ENCODE measurements at places on chromosomes 11 and 22.

DNA sequence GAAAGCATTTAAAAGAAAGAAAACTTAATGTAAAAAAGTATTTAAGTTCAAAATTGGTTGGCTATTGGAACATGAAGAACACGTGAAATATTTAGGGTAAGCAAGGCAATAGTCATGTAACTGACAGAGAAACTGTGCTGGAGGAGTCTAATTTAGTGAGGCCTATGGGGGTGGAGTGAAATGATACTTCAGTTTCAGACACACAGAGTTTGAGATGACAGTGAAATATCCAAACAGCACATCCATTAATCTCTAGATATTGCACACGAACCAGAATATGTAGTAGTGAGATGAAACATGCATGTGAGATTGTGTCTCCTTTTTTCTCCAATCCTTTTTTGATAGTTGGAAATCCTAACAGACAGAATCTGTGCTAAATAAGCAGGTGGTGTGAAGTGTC lies 739.0 kb downstream of the CNTN5 start:
- no peak for DNase-seq

DNA sequence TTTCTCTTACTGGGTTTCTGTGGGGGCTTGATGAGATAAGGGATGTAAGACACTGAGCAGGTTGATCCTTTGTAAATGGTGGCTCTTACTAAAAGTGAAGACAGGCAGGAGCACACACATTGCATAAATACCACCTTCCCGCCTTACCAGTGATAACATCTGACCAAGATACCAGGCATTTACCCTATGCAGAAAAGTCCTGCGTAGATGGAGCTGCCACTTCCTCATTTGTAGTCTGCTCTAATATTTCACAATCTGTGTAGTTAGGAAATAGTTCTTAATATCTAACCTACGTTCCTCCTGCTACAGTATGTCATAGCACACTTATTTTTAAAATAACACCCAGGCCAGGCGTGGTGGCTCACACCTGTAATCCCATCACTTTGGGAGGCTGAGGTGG lies 23.9 kb upstream of the SWAP70 start:
- no peak for DNase-seq

- DNase-seq: no peak
These were observed 37.6 kb downstream of the RAB30 start for GRCh38 chr11:83033972-83034672.

GRCh38 chr22:34210301-34210700 lies 290.0 kb upstream of the LARGE1 start:
- no peak for DNase-seq

- no peak for DNase-seq
These were observed 17.8 kb upstream of the OAF start for GRCh38 chr11:120192831-120193625.

DNA sequence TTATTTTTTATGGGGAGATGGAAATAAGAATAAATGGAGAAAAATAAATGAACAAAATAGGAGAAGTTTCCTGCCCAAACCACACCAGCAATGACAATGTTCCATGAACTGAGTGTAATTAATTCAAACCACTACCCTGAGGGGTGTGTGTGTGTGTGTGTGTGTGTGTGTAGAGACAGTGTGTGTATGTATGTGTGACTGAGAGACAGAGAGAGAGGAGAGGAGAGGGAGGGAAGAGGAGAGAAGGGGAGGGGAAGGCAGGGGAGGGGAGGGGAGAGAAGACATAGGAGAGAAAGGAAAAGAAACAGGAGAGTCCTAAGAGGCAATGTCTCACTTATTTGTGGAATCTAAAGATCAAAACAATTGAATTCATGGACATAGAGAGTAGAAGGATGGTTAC lies 65.0 kb upstream of the POU2AF1 start:
- DNase-seq: no peak

DNA sequence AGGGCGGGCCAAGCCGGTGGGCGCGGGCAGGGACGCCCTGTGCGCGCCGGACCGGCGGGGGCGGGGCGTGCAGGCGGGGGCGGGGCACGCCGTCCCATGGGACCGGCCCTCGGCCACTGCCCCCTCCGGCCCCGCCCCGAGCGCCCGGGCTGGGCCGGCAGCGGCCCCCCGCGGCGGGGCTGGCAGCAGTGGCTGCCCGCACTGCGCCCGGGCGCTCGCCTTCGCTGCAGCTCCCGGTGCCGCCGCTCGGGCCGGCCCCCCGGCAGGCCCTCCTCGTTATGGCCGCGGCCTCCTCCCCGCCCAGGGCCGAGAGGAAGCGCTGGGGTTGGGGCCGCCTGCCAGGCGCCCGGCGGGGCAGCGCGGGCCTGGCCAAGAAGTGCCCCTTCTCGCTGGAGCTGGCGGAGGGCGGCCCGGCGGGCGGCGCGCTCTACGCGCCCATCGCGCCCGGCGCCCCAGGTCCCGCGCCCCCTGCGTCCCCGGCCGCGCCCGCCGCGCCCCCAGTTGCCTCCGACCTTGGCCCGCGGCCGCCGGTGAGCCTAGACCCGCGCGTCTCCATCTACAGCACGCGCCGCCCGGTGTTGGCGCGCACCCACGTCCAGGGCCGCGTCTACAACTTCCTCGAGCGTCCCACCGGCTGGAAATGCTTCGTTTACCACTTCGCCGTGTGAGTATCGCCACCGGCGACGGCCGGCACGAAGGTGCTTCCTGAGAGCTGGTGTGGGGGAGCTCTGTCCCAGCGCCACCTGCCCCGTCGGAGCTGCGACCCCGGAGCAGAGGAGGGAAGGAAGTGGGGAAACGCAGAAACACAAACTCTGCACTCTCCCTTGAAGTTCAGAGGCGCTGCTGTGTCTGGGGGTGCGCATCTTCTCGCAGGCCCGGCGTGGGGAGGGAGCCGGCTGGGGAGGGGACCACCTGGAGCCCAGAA lies at the start of gene KCNQ1:
TSS of gene KCNQ1 (plus strand) at position 188 of the 925 bp plus-strand sequence. CDS start at position 279, 91 bp downstream.
- peak; percentile 84 for DNase-seq

GRCh38 chr22:38452373-38453065 lies 2.5 kb downstream of the KCNJ4 start:
- DNase-seq: no peak

- no peak for DNase-seq
These were observed 28.6 kb downstream of the PPP2R1B start for GRCh38 chr11:111737444-111738210.

DNA sequence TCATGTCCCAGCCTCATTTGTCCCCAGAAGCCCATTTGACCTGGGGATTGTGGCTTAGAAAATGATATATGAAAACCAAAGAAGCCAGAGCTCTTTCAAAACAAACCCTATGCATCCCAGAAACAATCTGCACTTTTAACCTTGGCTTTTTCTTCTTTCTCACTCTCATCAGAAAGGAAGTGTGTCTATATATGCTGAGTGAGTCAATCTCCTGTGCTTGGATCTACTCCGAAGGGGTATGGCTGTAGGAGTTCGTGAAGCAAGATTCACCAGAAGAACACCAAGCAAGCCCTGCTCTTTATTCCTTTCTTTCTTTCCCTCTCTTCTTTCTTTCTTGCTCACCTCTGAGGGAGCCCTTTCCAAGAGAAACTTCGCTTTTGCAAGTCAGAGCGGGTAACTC lies 636 bp downstream of the PAMR1 start:
- no peak for DNase-seq

DNA sequence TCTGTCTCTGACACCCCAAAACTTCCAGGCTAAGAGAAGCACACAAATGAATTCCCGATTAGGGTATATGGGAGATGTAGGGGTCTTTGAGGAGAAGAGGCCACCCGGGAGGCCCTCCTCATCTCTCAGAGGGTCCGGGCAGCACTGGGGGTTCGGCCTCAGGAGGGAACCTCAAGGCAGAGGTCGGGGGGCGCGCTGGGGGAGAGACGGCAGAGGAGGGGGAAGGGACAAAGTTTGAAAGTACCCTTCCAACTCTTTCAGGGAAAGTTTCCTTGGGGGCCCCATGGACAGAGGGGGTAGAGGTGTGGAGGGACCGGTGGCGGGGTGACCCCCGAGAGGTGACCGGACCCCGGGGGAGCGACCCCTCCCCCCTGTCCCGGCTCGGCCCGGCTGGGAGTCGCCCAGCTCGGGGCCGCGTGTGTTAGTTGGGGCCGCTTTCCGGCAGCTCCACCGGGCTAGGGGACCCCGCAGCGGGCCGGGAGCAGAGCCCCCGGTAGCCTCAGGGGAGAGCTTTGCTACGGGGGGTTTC lies 3.3 kb upstream of the GCAT start:
- no peak for DNase-seq

DNA sequence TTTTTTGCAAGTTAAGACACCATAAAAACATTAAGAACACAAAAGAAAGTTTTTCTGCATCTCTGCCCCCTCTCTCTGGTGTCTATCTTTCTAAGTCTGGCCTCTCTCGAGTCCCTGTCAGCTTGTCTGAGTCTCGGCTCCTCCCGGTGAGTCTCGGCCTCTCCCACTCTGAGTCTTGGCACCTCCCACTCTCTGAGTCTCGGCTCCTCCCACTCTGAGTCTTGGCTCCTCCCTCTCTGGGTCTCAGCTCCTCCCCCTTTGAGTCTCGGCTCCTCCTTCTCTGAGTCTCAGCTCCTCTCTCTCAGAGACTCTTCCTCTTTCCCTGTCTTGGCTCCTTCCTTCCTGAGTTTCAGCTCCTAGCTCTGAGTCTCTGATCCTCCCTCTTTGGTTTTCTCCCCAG lies 72.5 kb upstream of the AMPD3 start:
- no peak for DNase-seq

- peak; percentile 95 for DNase-seq
These were observed 33.4 kb upstream of the GLYATL1 start for GRCh38 chr11:58905721-58906547.

DNA sequence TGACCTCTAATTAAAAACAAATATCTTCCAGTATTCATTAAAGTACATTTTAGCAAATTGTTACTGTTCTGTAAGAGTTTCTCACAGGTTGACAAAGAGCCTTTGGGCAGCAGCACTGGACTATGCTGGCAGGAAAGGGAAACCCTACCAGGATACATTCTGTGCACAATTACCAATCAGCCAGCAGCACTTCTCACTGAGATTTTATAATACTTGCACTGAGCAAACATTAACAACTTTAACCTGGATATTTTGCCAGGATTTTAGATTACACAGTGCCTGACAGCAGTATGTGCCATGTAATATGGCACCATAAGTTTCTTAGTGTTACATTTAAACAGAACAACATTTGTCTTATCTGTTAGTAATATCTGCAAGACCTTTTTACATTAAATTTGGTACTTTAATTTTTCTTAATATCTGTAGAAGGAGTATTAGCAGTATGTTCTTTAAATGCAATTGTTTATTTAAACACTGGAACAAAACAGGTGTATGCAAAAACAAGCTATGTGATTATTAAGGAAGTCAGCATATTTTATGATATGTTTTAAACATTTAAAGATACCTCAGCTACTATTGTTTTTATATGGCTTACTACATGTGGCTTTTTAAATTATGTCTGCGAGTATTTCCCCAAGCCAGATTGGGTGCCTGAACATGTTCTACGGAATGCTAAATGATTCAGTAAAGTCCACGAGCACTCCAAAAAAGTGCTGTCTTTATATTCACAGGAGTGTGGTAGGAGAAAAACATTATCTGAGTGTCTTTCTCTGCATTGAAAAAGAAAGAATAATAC lies 699.0 kb upstream of the LUZP2 start:
- DNase-seq: no peak

DNA sequence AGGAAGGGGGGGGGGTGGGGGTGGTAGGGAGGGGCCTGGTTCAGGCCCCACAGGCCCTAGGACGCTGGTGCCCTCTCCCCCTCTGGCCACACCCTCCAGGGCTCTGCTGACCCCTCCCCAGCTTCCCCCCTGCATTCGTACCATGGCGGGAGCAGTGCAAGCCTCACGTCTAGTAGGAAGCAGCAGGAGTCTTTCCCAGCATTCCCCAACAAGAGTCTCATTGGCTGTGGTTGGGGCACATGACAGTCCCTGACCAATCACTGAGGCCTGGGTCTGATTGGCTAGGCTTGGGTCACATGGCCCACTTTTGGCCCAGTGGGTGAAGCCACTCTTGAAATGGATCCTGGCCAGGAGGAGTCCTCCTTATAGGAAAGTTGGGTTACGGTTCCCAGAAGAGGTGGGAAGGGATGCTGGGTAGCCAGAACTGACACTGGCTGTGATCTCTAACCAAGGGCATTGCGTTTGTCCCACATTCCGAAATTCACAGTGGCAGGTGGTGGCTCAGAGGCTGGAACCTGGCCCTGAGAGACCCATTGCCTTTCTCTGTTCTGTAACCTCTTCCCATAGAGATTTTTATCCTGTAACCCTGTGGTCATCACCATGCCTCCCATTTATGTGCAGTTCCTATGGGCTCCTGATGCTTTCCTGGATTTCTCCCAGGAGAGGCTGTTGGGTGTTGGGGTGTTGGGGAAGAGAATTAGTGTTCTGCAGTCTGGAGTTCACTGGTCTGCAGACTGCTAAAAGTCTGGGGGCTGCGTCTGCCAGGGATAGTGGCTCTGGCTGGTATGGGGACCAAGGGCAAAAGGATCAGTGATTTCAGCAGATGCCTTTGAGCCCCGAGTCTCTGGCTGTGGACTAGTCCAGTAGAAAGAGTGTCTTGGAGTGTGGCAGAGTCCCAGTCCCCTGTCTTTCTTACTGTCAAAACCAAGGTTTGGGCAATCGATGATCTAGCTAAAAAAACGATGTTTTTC lies 58.9 kb upstream of the MYEOV start:
- DNase-seq: no peak

DNA sequence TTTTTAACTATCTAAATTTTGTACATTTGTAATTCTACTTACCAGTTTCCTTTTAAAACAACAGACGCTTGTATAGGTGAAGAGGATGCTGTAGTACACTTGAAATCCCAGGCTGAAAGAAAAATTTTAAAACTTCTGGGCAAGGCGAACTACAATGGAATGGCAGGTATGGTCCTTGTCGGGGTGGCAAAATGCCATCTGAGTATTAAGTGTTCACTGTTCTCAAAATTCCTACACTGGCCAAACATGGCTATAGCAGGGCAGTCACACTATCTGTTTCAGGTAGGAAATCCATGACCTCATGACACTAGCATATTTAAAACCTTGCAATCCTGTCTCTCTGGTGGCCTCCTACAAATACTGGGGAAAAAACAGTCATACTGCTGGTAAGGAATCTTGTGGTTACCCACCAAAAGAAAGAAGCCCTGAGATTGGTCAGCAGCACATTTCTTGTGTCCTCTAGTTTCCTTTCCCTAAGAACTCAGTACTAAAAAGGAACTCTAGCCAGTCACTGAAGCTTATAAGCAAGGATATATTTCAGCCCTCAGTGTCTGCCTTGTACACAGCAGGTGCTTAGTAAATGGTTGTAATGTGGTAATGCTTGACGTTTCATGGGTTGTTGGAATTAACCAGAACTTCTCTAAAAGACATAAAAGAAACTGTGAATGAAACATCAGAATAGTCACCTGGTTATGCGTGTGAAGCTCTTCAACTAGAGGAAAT lies 5.2 kb upstream of the ZC3H12C start:
- DNase-seq: peak; percentile 35

Data from HTR-8/SVneo (cell line).